ENCODE measurements at places on chromosomes 1 and 21.

DNA sequence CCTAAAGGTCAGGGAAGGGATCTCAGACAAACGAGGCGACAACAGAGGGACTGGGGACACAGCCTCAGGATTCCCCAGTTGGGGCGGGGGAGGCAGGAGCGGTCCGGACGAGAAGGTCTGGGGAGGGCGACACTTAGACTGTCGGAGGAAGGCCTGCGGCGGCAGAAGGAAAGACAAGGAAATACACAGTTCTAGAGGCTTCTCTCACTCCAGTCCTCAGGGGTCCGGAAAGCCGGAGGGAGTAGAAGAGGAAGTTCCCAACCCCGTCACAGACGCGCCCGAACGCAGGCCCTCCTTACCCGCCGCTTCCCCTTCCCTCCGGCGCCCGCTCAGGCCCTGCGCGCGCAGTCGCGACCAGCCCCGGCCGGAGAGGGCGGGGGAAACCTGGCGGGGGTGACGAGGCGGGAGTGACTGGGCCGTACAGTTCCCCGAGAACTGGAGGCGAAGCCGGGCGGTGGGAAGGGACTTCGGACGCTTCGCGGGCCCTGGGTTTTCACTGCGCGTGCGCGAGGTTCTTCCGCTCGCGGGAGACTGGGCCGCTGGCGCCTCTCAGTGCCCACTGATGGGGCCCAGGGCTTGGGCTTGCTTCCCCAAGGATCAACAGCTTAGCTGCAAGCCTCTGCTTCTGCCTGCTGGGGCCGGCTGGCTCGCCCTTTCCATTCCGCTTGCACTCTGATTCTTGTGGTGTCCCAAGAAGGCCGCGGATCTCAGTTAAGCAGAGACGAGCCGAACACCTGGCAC lies at the start of gene IPP:
Gene IPP (minus strand): TSS at position 356 of the 741 bp plus-strand sequence. CDS start 4,242 bp downstream, outside the sequence.
- DNase-seq = peak; percentile 100

GRCh38 chr1:44484155-44484688 lies 79.2 kb downstream of the RNF220 start:
- peak; percentile 58 for DNase-seq

DNA sequence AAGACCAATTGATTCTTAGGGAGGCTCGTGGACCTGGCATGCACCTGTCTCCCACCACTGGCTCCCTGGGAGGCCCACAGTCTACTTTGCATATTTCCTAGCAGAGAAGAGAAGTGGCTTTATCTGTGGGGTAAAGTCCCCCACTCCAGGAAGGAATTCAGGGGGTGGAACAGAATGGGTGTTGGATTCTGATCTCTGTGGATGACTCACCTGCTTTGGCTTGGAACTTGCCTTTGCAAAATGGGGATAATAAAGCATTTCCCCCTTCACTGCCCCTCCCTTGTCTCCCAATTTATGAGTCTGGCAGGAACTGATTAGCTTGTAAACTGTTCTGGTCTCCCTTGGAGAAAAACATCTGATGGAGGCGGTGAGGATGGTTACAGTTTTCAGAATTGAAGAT lies 21.2 kb upstream of the OTUD3 start:
- no peak for DNase-seq

GRCh38 chr1:109652402-109652801 lies 3.5 kb upstream of the GSTM4 start:
- no peak for DNase-seq

- DNase-seq = no peak
Observed at GRCh38 chr1:224718470-224719053, 102.4 kb downstream of the CNIH3 start.
